NCI-H1105 treated with DMSO at 0.1 percent for 48 hours (cell line): ENCODE measurements at places on chromosomes 13 and 19.

DNA sequence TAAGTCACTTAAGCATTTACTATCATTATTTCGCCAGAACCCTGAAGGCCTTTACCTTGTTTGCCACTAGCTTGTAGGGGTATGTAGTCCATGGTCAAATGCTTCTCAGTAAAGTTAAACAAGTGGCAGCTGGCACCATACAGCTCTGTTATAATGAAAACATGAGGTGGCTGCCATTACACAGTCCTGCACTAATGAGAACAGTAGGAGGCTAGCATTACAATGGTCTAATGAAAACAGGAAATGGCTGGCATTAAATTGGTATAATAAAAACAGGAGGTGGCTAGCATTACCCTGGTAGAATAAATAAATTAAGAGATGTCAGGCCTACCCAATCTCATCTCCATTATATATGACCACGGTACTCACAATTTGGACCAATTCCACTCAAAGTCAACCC, 107.5 kb downstream of the PCDH17 start:
- DNase-seq, result peak; percentile 77

GRCh38 chr19:46529622-46530451, 34.2 kb upstream of the PNMA8B start:
- DNase-seq, result peak; percentile 34

GRCh38 chr13:106110241-106110855, 425.1 kb downstream of the EFNB2 start:
- DNase-seq, result no peak

- DNase-seq, result no peak
Observed at GRCh38 chr13:30382836-30383525, 39.3 kb upstream of the UBE2L5 start.

- peak; percentile 70 for DNase-seq
Observed at GRCh38 chr19:49809160-49809940, 3.7 kb downstream of the FUZ start.

DNA sequence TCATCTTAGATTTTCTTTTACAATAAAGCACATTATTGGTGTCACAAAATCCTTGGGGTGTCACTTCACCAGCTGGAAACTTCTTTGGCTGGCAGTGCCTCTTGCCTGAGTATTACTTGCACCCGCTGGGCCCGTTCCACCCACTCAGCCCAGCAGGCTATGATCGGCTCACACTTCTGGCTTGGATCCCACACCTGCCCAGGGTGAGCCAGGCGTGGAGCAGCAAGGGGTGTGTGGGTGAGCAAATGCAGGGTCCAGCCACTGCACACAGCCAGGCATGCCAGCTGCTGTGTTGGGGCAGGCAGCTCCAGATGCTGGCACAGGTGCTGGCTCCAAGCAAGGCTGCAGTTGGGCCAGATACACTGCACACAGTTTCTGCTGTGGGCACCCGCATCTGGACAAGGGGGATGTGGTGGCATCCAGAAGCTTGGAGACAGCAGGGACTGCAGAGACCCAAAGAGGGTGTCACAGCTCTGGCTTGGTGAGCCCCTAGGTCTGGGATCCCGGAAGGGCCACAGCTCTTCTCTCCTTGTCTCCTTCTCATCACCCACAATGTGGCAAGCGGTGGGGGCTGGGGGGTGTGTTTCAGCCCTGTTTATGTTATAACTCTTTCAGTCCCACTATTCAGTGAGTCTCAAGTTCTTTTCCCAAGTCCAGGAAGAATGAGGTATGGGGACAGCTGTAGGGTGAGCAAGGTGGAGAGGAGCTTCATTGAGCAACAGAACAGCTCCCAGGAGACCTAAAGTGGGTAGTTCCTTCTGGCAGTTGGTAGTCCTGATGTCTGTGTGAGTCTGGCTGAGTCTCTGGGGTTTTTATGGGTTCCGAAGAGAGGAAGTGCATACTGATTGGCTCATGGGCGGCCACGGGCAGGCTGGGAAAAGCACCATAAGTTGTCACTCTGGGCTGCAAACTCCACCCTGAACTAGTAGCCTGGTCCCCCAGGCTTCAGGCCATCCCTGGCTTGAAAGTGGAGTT, 25.3 kb upstream of the TBC1D4 start:
- DNase-seq, result peak; percentile 33

DNA sequence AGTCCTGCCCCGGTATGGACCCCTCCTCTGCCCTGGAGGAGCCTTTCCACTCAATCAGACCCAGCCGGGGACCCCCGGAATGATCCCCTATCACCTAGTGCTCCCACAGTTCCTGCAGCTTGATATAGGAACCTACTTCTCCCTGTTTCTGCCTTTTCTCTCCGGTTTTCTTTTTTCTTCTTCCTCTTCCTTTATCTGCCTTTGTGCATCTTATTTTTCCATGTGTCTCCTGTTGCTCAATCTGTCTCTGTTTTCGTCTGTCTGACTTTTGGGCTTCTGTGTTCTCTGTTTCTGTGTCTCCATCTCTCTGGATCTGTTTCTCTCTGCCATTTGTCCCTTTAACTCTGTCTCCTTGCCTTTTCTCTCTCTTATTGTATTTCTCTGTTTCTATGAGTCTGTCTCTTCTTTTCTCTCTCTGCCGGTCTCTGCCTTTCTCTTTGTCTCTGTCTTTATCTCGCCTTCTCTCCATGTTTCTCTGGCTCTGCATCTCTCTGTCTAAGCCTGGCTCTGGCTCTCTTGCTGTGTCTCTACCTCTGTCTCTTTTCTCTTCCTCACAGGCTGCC, 10.0 kb downstream of the MEGF8 start:
- no peak for DNase-seq
